ENCODE measurements at places on chromosomes 6 and 20. TPM values are rescaled to one million over a fixed set of nuclear protein-coding genes. Genes with fewer than 3 reads are reported as not detected.

GRCh38 chr6:154980273-154981078, 14.6 kb upstream of the TIAM2 start:
- no peak for DNase-seq

DNA sequence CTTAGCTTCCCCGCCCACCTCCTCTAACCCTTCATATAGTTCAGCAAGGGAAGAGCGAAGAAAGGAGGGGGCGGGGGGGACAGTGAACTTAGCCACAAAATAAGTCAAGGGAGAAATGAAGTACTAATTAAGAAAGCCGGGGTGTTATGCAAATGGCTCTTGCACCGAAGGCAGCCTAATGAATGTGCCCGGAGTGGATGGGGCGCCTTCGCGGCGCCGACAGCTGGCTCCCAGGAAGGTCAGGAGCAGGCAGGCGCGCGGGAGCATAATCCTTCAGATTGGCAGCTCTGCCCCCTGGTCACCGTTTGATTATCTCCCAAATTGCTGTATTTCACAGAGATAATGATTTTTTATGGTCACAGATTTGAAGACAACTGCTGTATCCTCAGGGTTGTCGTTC, 395.1 kb downstream of the TFAP2B start:
- DNase-seq, result no peak

Gene C4B
- polyA plus RNA-seq, result 14.8 TPM

- peak; percentile 11 for DNase-seq
These were observed 51.2 kb upstream of the LYRM2 start for GRCh38 chr6:89689732-89690131.

- peak; percentile 54 for DNase-seq
These were observed at the start of gene PKIB for GRCh38 chr6:122609881-122610689. TSS of gene PKIB (plus strand) at chr6:122610405. CDS start at chr6:122717795, 107,390 bp downstream.

- DNase-seq, result no peak
These were observed 54.4 kb downstream of the HMGN3 start for GRCh38 chr6:79180052-79180451.

Gene NCOA3
- polyA plus RNA-seq, result 18.2 TPM

DNA sequence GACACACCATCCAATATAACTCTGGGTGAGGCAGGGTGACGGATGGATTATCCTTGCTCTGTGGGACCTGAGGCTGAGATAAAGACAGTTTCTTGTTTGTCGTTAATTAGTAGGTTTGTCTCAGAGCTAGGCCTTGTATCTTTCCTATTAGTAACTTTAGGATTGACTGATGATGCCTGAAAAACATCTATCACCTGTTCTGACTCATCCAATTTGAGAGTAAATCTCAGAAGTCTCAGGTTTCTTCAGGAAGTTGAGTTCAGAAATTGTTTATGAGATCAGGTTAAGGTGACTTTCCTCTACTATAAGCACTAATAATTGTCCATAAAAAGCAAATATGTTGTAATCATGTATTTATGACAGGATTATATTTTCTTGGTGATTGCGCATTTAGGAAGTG, 129.5 kb upstream of the SUPT3H start:
- DNase-seq, result no peak

GRCh38 chr6:130602151-130602770, 224.9 kb upstream of the SMLR1 start:
- no peak for DNase-seq

Gene CLPSL2
- not detected for polyA plus RNA-seq

DNA sequence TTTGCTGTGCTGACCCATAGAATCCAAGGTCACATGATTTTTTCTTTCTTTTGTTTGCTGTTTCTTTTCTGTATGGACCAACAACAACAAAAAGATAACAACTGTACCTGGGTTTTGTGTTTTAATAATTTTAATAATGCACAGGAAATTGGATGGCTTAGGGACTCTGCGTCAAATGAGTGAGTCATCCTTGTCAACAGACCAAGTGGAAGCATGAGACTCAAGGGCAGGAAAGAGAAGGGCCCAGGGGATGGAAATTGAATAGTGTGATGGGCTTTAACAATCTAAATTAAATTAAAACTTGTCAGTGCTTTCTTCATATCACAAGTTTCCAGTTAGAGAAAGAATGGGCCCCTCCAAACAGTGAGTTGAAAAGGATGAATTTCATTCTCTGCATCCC, 413.0 kb downstream of the PREX1 start:
- DNase-seq, result no peak

DNA sequence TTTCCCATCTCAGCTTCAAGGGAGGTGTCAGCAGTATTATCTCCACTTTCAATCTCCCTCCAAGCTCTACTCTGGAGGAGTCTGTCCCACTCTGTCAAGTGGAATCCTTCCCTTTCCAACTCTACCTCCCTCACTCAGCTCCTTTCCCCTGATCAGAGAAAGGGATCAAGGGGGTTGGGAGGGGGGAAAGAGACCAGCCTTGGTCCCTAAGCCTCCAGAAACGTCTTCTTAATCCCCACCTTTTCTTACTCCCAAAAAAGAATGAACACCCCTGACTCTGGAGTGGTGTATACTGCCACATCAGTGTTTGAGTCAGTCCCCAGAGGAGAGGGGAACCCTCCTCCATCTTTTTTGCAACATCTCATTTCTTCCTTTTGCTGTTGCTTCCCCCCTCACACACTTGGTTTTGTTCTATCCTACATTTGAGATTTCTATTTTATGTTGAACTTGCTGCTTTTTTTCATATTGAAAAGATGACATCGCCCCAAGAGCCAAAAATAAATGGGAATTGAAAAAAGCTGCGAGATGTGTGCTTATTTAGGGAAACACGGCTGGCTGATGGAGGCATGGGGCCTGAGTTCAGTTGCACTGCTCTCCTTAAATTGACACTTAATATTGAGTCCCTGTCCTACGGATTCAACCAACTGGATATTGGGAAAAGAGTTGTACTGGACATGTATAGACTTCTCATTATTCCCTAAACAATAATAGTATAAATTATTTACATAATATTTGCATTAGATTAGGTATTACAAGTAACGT, 4.9 kb downstream of the TUBB start:
- no peak for DNase-seq

GRCh38 chr6:121925534-121926255, 473.8 kb upstream of the HSF2 start:
- DNase-seq, result peak; percentile 51

- no peak for DNase-seq
These were observed 9.6 kb upstream of the CHD6 start for GRCh38 chr20:41627611-41628244.

GRCh38 chr6:81751388-81752083, 945 bp downstream of the TENT5A start:
- peak; percentile 87 for DNase-seq

DNA sequence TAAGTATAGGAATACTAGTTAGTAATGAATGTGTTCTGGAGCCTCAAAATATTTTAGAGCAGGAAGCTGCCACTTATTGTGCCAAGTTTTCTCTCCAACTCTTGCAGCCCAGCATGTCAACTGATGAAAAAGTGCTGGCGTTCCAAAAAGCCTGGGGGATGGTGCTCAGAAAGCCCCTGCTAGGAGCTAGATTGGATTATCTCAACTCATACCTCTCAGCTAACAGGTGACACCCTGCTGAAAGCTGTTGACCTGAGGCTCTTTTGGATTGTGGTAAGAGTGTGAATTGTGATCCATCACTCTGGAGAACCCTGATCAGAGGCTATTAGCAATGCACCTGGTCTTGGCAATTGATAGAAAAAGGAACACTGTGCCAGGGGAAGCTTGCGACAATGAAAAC, 580.4 kb downstream of the EYS start:
- DNase-seq, result no peak

DNA sequence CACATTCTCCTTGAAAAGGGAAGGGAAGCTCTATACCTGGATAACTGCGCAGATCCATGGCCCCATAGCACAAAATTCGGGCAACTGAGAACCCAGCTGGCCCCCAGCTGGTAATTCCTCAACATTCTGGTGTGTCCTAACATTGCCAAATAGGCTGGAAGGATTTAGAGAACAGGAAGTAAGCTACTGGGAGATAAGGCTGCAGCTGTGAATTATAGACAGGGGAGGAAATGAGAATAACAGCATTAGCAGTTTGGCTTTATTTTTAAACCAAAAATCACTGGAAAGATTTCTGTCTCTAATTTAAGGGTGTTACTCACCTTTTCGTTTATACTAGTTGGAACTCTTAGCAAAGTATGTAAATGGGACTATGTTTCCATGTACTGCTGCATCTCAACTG, 97.2 kb downstream of the TULP4 start:
- peak; percentile 15 for DNase-seq

DNA sequence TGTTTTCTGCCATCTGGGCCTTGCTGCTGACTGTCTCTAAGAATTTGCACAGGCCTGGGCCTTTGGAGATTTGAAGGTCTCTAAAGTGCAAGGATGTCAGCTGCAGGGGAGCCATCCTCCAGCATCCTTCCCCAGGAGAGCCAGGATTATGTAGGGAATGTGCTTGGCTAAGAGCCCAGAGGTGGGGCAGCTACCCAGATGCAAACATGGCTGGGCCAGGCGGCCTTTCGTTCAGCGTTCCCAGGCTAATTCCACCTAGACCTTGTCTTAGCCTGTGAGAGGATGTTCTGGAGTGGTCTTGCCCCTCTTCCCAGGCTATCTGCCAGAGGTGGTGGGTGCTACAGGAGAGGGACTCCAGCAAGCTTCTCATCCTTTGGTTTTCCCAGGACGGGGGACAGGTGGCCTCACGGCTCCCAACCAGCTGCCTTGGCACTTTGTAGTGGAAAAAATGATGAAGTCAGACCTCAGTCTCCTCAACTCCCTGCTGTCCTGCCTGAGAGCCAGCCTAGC, 7.7 kb upstream of the PTGIS start:
- DNase-seq, result peak; percentile 86

Gene IL17F
- polyA plus RNA-seq, result not detected

Gene MEP1A
- polyA plus RNA-seq, result not detected

- no peak for DNase-seq
These were observed 533.8 kb upstream of the ID4 start for GRCh38 chr6:19303383-19303782.

Gene RIPOR2
- polyA plus RNA-seq, result 24.8 TPM

GRCh38 chr6:42987533-42988451, 3.4 kb downstream of the PPP2R5D start:
- DNase-seq, result no peak

DNA sequence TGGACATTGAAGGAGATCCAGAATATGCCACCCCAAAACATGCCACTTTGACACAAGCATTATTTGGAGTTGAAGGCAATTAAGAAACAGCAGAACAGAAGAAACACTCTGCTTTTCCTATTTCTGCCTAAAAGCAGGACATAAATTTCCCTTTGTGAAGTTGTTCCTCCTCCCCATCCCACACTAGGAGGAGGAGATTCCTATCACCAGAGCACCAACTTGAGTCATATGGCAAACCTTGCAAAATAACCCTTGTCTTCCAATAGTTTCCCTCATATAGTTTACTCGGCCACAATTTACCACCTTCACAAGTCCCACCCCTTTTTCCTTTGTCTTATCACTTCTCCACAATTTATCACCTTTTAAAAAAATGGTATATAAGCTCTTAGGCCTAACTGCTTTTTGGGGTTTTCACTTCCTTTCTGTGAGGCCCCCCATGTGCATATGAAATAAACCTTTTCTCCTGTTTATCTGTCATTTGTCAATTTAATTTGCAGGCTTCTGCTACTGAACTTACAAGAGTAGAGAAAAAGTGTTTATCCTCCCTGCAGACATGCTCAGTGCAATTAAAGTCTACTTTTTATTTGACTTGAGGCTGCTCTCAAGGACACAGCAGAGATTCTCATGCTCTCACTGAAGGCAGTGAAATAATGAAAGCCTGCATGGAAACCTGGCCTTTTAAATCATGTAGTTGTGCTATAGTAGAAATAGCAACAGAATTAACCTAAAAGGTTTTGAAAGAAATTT, 2.8 kb upstream of the RAB23 start:
- no peak for DNase-seq

Gene ALDH8A1
- polyA plus RNA-seq, result 0.60 TPM

- no peak for DNase-seq
These were observed 41.2 kb downstream of the SNX9 start for GRCh38 chr6:157864185-157864761.

GRCh38 chr6:2806644-2807043, 35.0 kb downstream of the SERPINB1 start:
- DNase-seq, result no peak

GRCh38 chr6:868201-868600, 175.3 kb upstream of the EXOC2 start:
- DNase-seq, result no peak

DNA sequence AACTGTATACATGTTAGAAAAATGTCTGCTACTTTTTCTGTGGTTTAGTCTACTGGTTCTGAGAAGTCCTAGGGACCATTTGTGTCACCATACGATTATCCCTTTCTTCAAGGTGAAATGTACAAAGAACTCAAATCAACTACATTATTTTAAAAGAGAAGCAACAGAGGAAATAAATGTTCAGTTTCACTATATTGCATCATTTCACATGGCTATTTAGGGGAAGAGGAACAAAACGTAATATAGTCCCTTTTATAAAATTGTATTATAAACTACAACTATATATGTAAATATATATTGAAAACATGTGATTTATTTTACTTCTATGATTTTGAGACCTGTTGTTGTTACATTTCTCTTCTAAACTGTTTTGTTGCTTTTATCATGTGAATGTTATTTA, 1308.0 kb downstream of the EPHA7 start:
- DNase-seq, result no peak

Gene SPATA25
- polyA plus RNA-seq, result 4.8 TPM

Gene BHLHE23
- not detected for polyA plus RNA-seq

- no peak for DNase-seq
These were observed 35.9 kb downstream of the CDYL start for GRCh38 chr6:4812068-4812467.

Data from muscle of back (tissue), 13 donors.